ENCODE measurements at places on chromosomes 2 and 18.
A peak's percentile ranks its signal among the peaks of the same experiment; 100 is the strongest.

GRCh38 chr2:12495247-12495868, 221.4 kb upstream of the TRIB2 start:
- DNase-seq = no peak

DNA sequence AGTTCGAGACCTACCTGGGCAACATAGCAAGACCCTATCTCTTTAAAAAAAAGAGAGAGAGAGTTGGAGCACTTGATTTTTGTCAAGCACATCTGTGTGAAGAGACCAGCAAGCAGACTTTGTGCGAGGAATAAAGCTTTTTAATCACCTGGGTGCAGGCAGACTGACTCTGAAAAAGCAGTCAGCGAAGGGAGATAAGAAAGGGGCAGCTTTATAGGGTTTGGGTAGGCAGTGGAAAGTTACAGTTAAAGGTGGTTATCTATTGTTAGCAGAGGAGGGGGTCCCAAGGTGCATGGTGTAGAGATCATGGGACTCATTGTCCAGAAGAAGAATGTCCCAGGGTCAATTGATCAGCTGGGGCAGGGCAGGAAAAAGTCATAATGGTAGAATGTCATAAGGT, 34.4 kb downstream of the NCL start:
- no peak for DNase-seq

DNA sequence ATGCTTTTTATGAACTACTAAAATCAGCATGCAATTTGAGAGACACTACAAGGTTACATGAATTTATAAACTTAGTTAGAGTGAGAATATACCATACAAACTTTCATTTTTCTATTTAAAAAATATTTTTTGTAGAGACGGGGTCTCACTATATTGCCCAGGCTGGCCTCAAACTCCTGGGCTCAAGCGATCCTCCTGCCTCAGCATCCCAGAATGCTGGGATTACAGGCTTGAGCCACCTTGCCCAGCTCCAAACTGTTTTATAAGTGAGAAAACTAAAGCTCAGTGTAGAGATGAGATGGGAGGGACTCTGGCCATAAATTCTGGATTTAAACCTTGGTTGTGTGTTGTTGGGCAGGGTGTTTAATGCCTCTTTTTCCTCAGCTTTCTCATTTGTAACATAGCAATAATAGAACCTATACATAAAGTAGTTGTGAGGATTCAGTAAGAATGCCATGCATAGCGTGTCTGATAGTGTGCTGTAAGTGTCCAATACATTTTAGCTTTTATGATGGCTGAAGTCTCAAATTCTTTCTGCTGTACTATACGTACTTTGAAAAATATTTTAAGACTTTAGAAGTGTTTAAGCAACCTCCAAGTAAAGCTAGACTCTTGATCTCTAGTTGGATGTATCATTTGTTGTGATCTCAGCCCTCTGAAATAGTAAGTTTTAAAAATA, 9.7 kb downstream of the CAB39 start:
- DNase-seq = no peak

DNA sequence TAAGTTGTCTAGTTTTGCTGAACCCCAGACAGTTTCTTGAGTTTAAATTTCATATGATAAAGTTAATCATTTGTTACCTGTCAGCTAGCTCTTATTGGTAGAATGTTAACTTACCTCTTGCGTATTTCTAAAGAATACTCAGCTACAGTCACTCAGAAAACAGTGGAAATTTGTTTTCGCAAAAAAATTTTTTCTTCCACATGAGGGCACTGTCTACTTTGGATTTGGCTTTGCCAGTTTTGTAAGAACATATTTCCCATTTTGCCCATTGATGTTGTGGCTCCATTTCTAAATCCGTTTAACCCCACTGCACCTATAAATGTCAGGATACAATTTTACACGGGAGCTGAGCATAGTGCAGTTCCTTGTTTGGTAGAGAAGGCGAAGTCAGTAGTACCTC, 19.1 kb upstream of the GCFC2 start:
- no peak for DNase-seq

- DNase-seq = no peak
Observed at GRCh38 chr2:15638720-15639119, 47.1 kb downstream of the DDX1 start.

DNA sequence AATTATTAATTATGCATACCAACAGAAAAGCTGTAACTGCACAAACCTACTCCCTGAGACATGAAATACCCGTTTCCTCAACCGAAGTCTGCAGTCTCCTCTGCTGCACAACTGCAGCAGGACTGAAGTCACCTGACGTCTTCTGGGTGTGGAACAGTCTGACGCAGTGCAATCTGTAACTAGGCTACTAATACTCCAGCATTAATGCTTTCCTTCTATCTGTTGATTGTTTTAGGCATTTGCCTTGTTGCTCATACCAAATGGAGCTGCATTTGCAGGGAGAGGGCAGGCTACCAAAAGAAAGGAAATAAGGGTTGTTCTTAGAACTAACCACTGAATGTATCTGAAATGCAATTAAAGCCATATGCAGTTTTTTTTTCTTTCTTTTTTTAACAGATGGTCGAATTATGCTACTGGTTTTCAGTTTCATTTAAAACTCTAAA, 40.1 kb downstream of the RTN4 start:
- peak; percentile 66 for DNase-seq

GRCh38 chr2:80392441-80392840, 87.9 kb upstream of the LRRTM1 start:
- no peak for DNase-seq

- DNase-seq = no peak
Observed at GRCh38 chr2:77479395-77479794, 42.8 kb downstream of the LRRTM4 start.

- DNase-seq = no peak
Observed at GRCh38 chr2:236305531-236305930, 41.3 kb upstream of the ASB18 start.

DNA sequence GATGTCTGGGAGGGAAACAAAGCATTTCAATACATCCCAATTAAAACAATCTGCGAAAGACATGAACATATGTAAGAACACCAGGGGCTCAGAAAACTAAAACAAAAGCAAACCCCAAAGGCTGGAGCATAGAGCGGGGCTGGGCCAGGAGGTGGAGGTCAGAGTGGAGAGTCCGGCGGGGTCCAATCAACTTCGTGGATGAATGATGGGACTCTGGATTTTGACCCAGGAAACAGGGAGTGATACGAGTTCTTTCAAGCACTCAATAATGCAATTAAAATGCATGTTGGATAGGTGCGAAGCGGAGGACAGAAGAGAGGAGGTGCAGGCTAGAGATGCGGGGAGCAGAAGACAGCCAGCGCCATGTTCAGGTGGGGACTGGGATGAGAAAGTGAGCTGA, 200.7 kb upstream of the PXDN start:
- DNase-seq = no peak

GRCh38 chr18:56756966-56757365, 105.8 kb downstream of the WDR7 start:
- DNase-seq = peak; percentile 2

- no peak for DNase-seq
Observed at GRCh38 chr2:110639972-110640371, 37.9 kb downstream of the BUB1 start.

DNA sequence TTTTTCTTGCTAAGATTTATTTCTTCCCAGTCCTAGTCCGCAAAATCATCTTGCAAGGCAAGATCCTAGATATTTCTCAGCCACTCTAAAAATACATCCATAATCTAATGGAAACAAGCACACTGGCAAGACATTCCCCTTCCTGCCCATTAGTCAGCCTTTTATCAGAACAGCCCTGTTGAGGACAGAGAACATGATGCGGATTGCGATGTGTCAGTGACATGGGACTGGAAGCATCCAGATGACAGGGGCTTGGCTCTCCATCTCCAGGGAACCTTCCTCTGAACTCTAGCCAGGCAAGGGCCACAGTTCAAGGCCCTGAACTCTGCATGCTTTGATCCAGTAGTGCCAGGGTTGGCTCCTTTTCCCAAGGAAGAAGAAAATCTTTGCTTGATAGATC, 70.0 kb downstream of the VSNL1 start:
- no peak for DNase-seq

DNA sequence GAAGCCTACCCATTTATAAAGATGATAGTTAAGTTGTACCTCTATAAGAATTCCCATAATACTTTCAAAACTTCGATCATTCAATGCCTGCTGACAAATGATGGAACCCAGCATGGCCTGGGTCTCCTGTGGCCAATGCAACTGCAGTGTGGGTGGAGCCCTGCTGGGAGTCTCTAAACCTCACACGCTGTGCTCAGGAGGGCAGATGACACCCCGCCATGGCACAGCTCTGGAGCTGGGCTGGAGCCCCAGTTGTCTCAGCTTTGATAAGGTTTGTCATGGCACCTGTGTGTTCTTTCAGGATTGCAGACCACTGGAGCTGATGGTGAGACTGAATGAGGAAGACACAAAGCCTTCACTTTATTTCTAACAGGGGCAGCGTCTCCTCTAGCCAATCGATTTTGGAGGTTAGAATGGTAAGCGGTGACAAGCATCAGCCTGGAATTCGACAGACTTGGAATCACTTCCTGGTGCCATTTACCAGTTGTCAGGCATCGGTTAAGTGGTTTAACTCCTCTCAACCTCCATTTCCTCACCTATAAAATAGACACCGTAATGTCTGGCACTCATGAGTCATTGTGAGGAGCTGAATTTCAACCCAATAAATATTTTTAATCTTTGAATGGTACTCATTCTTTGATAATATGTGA, 383.6 kb upstream of the SALL3 start:
- DNase-seq = no peak

- DNase-seq = no peak
Observed at GRCh38 chr2:217980036-217980435, 22.8 kb downstream of the TNS1 start.

GRCh38 chr2:28134262-28134812, 243.8 kb downstream of the BABAM2 start:
- no peak for DNase-seq

GRCh38 chr2:131010566-131010965, 82.7 kb downstream of the FAM168B start:
- no peak for DNase-seq

DNA sequence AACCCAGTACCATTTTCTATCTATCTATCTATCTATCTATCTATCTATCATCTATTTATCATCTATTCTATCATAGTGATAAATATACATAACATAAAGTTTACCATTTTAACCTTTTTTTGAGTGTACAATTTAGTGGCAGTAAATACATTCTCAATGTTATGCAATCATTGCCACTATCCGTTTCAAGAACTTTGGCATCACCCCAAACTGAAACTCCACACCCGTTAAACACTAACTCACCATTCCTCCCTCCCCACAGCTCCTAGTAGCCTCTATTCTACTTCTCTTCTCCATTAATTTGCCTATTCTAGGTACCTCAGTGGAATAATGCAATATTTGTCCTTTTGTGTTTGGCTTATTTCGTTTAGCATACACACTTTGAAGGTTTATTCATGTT, 82.5 kb upstream of the KCNE4 start:
- DNase-seq = no peak

DNA sequence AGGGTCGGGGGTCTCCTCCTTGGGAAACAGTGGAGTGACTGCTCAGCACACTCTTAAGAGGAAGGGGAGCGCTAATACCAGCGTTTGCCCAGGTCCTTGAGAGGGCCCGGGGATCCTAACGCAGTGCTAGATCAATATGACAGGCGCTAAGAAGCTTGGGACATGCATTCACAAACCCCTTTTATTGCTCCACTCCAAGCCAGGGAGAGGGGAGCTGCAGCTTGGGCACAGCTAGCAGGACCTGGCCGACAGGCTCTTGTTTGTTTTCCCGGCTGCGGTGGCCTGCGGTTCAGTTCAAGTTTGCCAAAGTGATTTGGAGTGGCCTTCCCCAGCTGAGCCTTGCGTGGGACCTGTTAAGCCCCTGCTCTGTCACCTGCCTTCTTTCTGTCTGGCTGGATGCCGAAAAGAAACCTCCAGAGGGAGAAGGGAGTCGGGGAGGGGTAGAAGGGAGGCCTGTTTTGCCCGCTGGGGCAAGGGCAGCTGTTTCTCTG, 152.1 kb downstream of the GLI2 start:
- no peak for DNase-seq

DNA sequence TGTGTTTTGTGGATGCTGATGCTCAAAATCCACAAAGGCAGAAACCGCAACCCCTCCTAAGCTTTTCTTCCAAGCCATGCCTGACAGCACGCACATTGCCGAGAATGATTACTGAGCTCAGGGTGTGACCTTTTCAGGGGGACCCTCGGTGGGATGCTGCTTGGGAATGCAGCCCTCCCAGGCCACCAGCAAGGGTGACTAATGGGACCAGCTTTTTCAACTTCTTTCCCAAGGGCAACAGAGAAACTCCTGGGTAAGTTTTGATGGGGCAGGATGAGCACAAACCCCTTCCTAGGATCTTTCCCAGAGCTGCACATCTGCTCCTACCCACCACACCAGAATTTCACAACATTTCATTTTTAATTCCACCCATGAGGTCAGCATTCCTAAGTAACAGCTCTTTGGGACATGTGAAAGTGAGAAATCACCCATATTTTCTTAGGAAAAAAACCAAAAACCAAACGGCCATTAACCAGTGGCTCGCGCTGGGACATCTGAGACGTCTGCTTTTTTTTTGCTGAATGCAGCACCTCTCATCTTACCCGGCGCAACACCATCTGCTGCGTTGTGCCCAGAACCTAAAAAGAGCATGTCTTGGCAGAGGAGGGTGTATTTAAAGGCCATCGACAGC, 119.0 kb downstream of the ARL4C start:
- no peak for DNase-seq

GRCh38 chr2:101751875-101752619, 54.5 kb downstream of the MAP4K4 start:
- DNase-seq = no peak

DNA sequence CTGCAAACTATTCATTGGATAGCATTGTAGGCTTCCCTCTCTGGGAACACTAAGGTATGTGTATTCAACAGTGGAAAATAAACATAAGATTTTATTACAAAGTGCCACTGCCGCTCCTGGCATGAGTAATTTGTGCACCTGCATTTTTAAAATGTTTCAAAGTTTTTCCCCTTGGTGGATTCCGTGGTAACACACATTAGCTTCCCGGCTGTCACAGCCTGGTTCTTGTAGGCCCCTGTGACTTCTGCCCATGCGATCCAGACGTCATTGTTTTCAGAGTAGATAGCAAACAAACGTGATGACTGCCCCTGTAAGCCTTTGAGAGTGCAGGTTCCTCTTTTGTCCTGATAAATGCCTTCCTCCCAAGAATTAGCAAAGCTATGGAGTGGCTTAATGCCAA, 421.0 kb downstream of the ZNF521 start:
- DNase-seq = no peak

- no peak for DNase-seq
Observed at GRCh38 chr2:26245231-26245732, 543 bp downstream of the HADHB start.

GRCh38 chr2:42568401-42569115, at the start of gene MTA3:
Gene MTA3 (plus strand): TSS chr2:42568632. CDS start chr2:42568746, 114 bp downstream.
- DNase-seq = peak; percentile 39
